ENCODE measurements at places on chromosomes 7 and 10.

DNA sequence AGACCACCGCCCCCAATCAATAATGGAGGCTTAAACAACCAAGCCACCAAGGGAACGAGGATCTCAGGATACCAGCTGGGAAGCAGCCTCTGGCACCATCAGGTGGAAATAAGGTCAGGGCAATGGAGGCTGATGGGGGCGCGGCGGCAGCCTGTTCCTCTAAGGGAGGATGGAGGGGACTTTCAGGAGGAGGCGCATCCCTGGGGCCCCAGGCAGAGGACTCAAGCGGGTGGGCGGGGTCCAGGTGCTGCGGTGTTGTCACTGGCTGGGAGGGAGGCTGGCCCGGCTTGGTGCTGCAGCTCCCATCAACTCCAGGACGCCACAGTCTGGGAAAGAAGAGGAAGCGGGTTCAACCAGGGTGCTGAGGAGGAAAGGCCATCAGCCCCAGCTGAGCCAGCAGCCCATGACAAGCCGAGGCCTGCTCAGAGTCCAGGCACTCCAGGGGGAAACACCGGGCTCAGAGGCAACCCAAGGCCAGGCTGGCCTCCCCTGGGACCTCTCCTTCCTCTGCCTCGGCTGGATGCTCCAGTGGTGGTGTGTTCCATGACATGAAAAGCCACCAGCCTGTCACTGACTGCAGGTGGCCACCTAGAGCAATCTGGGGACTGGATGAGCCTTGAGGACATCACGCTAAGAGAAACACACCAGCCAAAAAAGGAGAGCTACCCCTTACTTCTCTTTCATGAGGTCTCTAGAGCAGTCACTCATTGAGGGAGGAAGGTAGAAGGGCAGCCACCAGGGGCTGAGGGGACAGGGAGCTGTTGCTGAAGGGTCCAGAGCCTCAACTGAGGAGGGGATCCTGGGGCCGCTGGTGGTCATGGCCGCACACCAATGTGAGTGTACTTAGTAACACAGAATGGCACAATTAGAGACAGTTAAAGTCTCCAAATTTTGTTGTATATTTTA is 4.6 kb downstream of the GIGYF1 start:
- no peak for DNase-seq

DNA sequence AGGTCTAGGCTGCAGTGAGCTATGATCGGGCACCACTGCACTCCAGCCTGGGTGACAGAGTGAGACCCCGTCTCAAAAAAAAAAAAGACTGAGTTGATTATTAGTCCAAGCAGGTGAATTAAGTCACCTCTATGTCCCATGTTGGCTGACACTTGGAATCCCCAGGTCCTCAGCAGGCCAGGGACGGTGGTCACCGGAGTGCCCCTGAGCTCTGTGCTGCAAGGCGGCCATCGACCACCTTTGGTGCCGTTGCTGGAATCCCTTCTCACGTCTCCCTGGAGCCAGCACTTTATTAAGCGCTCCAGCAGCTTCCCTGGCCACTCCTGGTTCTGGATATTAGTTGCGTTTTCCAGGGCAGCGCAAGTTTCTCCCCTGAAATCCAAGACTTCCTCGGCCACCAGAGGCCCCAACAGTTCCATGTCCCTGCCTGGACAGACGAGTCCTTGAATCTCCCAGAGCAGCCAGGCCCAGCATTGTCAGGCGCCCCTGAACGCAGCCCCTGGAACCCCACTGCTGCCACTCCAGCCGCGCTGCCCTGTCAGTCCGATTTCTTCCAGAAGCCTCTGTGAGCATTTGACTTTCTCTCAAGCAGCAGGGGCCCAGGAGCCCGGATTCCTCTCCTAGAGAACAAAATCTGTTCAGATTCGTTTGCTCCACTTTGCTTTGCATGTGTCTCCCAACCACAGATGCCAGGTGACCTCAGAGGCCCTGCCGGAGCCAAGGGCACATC is 38.4 kb upstream of the FOXL3 start:
- no peak for DNase-seq

DNA sequence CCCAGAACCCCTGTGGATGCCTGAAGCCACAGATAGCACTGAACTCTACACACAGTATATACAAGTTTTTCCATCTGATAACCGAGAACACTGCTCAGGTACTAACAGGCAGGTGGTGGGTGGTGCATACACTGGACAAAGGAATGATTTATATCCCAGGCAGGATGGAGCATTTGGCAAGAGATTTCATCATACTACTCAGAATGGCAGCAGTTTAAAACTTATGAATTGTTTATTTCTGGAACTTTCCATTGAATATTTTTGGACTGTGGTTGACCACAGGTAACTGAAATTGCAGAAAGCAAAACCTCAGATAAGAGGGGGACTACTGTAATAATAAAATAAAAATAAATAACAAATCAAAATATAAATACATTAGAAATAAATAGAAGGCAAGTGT is 10.9 kb upstream of the KCNMA1 start:
- DNase-seq, result no peak

GRCh38 chr7:115230882-115231571 is 309.1 kb downstream of the MDFIC start:
- no peak for DNase-seq

DNA sequence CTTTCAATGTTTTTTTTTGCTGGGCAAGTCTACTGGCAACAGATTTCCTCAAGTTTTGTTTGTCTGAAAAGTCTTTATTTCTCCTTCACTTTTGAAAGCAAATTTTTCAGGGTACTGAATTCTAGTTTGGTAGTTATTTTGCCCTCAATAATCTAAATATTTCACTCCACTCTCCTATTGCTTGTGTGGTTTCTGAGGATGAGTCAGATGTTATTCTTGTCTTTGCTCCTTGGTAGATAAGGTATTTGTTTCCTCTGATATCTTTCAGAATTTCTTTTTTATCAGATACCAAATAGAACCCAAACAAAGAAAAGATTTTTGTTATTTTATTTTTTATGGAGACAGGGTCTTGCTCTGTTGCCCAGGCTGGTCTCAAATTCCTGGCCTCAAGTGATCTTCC is 99.2 kb upstream of the MALRD1 start:
- no peak for DNase-seq

DNA sequence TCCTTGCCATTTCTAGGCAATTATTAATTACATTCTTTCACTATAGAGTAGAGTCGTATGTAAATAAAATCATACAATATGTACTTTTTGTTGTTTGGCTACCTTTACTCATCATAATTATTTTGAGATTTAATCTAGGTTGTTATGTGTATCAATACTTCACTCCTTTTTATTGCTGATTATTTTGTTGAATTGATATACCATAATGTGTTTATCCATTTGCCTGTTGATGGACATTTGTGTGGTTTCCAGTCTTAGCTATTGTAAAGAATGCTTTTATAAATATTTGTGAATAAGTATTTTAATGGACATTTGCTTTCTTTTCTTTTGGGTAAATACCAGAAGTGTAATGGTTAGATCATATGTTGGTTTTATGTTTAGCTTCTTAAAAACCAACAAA is 174.0 kb downstream of the RAMP3 start:
- no peak for DNase-seq

GRCh38 chr10:123278445-123278844 is 124.2 kb downstream of the BUB3 start:
- DNase-seq, result no peak

DNA sequence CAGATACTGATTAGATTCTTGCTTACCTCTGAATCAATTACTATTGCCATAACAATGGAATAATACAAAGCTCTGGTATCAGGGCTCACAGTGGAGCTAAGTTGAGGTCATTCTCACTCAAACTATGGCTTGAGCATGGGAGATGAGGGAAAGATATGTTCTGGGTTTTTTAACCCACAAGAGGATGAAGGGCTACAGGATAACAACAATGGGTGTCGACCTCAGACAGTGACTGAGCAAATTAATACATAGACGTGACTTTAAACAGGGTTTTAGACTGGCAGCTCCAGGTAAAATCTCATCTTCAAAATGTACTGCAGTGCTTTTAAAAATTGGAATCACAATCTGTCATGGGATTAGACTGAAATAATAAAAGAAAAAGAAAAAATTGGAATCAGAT is 7.5 kb upstream of the HIBADH start:
- no peak for DNase-seq

- no peak for DNase-seq
These were observed 2.8 kb upstream of the CDH23 start for GRCh38 chr10:71393841-71394475.

DNA sequence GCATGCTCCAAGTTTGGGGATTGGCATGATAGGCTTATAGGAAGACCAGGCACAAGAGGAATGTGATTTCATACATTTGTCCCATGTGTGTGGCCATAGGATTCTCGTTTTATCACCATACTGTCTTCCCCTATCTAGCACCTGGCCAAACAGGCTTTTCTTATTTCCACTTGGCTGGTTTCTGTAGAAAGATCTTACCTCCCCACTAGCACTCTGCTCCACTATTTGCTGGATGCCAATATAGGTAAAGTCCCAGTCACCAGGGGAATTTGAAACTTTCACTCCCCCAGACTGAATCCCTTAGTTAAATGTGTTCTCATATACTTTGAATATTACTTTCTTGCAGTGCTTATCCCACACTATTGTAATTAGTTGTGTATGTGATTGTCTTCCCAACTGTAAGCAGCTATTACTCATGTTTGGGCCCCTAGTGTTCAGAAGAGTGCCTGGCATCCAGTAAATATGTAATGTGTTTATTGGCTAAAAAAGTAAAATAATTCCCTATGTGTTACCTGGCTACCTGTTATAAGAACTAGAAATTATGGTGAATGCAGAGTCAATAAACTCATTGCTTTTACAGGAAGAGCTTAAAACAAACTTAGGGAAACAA is 109.0 kb downstream of the LRMDA start:
- DNase-seq, result no peak

- no peak for DNase-seq
These were observed 35.9 kb upstream of the CCSER2 start for GRCh38 chr10:84292502-84292901.

DNA sequence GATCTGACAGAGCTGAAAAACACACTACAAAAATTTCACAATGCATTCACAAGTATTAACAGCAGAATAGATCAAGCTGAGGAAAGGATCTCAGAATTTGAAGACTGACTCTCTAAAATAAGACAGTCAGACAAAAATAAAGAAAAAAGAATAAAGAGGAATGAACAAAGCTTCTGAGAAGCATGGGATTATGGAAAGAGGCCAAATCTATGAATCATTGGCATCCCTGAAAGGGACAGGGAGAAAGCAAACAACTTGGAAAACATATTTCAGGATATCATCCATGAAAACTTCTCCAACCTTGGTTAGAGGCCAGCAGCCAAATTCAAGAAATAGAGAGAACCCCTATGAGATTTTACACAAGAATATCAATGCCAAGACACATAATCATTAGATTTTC is 804.8 kb upstream of the IGFBP3 start:
- no peak for DNase-seq

DNA sequence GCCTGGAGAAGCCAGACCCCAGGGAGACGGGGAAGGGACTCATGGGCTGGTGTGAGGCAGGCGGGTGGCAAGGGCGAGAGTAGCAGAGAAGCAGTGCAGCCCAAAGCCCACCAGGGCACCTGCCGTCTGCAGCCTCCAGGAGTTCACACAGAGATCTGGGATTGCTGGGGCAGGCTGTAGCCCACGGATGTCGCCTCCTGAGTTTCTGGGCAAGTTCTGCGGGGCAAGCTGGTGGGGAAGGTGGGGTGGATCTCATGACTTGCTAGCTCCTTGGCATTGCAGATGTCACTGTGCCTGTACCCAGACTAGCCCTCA is 6.0 kb downstream of the ADCK2 start:
- no peak for DNase-seq

GRCh38 chr10:132684164-132684891 is 101.6 kb downstream of the NKX6-2 start:
- DNase-seq, result no peak

DNA sequence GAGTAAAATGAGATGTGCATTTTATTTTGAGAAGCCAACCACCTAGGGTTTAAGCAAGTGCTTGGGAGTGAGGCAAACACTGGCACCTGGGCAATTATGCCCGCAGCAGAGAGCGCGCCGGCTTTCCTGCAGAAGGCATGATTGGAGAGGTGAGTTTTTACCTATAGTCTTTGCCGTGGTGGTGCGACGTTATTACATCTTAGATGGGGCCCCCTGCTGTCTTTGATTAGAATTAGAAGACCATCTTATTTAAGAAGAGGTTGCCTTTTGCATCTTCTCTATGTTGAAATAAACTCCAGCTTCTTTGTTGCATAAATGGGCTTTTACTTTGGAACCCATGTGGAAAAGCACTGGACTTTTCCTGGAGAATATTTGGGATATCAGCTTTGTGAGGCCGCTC is 409.5 kb downstream of the GLRX3 start:
- DNase-seq, result no peak

Data from nephron progenitor cell (in vitro differentiated cells).